ENCODE measurements at places on chromosomes 5 and 9.

DNA sequence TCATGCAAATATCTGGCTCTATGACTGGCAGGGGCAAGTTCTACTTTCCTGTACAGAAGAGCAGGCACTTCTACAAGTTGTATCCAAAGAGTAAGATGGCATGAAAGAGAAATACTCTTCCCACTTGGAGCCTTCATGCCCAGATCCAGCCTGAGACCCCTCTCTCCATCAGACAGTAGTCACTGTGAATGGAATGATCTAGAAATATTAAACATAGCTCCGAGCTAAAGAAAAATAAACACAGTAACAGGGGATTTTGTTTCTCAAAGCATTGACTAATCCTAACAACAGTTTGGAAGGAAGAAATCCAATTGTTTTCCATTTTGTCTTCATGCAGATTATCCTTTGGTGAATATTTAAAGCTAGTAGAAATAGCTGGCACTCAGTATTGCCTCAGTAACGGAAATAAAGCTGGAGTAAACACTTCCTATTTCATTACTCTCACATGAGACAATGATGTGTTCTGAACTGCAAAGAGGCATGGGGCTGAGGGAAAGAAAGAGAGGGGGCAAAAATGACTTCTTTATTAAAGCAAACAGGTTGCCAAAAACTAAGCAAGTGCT is 100.0 kb downstream of the SEMA5A start:
- no peak for DNase-seq

DNA sequence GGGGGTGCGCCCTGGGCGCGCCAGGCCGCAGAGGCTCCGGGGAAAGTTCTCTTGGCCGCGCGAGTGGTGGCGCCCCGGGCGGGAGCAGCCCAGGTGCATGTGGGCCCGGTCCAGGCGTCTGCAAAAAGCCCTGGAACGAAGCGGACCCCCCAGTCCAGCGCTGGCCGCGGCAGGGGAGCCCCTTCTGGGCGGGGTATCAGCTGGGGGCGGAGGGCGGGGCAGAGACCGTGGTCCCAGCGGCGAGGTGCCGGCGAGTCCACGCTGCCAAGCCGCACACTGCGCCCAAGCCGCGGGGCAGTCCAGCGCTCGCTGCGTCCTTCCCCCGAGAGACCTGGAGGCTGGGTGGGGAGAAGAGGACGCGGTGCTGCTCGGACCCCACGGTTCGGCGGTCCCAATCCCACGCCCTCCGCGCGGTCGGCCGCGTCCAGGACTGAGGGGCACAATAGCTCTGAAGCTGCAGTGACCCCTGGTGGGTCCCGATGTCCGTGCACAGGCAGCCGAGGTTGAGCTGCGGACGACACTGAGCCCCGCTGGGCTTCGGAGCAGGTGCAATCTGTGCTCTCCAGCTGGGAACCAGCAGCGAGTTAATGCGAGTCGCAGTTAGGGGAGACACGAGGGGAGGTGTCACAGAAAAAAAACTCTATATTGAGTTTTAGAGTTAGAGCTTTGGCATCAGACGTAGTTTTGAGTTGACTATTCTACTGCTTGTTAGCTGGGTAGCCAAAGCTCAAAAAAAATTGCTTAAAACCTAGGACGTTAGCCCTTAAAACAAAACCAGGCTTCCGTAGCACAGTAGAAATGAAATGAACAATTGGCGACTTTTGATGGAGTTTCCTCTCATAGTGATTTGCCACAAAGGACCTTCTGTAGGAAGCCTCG is 1.1 kb upstream of the EPB41L4A start:
- DNase-seq: no peak

- DNase-seq: peak; percentile 37
Measured at GRCh38 chr9:27194401-27195091, 85.5 kb downstream of the TEK start.

DNA sequence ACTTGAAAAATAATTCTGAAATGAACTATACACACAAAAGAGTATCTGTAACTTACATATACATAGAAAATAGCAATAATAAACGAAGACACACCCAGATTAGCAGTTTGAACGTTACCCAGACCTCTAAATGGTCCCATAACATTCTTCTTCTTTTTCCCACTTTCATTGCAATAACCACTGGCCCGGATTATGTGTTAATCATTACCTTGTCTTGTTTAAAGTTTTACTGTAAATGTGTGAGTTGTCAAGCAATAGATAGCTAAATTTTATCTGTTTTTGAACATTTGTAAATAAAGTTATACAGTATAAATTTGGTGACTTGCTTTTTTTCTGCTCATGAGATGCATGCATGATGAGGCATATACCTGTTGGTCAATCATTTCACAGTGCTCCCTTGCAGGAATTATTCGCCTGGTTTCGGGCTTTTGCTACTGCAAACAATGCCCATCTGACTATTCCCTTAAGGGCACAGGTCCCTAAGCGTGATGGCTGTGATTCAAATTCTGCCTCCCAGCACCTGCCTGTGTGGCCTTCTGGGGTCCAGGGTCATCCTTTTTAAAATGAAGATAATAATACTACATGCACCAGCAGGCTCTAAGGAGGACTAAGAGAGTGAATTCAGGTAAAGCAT is 66.1 kb downstream of the GADD45G start:
- no peak for DNase-seq

DNA sequence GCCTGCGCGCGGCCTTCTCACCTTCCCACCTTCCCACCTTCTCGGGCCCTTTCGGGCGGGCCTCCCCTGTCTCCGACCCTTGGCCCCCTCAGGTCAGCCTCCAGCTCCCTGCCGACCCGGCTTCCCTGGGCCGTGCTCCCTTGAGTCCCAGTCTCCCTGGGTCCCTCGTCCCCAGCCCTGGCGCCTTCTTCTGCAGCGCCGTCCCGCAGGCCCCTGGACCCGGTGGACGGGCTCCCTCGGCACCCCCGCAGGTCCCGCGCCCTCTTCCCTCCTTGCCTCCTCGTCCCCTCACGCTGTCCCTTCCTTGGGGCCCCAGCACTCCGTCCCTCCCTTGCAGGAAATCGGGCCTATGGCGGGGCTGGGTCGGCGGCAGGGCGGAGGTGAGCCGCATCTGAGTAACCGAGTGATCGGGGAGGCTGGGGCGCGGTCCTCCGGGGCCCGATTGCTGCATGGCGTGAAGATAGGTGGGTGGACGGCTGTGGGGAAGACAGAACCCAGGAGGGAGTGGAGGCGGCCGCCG is 7.6 kb downstream of the ARPC5L start:
- no peak for DNase-seq

GRCh38 chr5:141848744-141849414 is 29.3 kb downstream of the PCDH1 start:
- DNase-seq: no peak

GRCh38 chr5:152092580-152092979 is 167.9 kb upstream of the GLRA1 start:
- no peak for DNase-seq

DNA sequence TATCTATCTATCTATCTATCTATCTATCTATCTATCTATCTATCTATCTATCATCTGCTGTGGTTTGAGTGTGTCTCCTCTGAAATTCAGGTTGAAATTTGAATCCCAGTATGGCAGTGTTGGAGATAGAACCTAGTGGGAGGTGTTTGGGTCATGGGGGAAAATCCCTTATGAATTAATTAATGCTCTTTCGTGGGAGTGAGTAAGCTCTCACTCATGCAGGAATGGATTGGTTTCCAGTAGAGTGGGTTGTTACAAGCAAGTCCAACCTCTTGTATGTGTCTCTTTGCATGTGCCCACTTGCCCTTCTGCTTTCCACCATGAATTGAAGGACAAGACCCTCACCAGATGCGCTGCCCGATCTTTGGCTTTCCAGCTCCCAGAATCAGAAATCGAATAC is 113.0 kb downstream of the ANXA1 start:
- no peak for DNase-seq

DNA sequence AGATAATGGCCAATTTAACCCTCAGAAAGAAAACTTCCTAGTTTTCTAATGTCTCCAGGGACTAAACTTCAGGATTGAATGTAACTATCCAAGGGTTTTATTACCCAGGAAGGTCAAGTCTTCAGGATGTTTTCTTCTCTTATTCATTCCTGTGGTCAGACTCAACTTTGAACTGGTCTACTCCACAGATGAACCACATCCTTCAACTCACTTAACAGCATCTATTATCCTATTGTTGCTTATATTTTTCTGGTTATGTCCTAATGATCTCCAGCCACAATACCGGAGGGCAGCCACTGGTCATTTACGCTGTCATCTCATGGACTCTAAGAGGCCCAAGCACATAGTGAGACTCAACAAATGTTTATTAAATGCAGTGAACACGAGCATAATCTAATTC is 47.2 kb upstream of the LIFR start:
- DNase-seq: no peak

- DNase-seq: no peak
Measured at GRCh38 chr5:140267559-140268018, 35.3 kb downstream of the PFDN1 start.

- no peak for DNase-seq
Measured at GRCh38 chr9:68821911-68822310, 116.9 kb downstream of the PIP5K1B start.

GRCh38 chr9:70506159-70506558 is 91.7 kb upstream of the KLF9 start:
- no peak for DNase-seq

GRCh38 chr5:37015795-37016666 is 139.5 kb downstream of the NIPBL start:
- no peak for DNase-seq

- DNase-seq: no peak
Measured at GRCh38 chr5:1874771-1875220, 7.9 kb downstream of the IRX4 start.

- no peak for DNase-seq
Measured at GRCh38 chr9:106077731-106078130, 383.4 kb downstream of the TMEM38B start.

DNA sequence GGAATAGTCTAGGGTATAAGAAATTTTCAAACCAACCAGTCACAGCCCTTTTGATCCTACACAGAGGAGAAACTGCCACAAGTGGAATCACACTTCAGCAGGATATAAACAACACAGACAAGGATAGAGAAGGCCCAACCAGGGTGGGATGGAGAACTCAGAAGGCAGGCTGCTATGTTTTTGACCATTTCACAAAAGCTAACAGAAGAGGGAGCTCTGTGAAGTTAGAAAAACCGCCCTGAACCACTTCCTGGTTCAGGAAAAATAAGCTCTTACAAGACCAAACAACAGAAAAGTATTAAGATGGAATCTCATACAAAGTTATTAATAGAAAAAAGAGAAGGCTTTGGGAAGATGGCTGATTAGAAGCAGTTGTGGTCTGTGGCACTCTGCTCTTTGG is 960 bp upstream of the IFNB1 start:
- no peak for DNase-seq

DNA sequence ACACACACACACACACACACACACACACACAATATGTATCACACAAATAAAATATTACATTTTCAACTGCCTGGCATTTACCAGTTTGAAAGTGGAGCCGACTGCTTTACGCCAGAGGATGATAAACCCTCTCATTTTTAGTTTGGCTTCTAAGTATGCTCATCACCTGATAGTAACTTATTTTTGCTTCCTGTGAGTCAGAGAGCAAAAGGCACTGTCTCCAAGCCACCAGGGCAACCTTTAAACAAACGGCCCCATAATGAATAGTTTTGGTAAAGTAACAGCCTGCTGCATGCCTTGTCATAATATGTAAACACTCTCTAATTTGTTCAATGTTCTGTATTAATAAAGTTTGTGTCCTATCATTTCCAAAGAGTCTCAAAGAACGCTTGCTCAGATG is 26.9 kb downstream of the KLF4 start:
- DNase-seq: no peak

All from AG04450 (cell line).